ENCODE measurements at places on chromosomes 16 and 17.

- no peak for DNase-seq
These were observed 36.9 kb downstream of the PPL start for GRCh38 chr16:4900036-4900435.

GRCh38 chr16:64445649-64446048 lies 676.2 kb downstream of the CDH11 start:
- no peak for DNase-seq

- no peak for DNase-seq
These were observed 386.5 kb downstream of the CPPED1 start for GRCh38 chr16:12417030-12417814.

- DNase-seq = no peak
These were observed 2.3 kb upstream of the MT2A start for GRCh38 chr16:56606071-56606475.

GRCh38 chr17:77707546-77707945 lies 251.0 kb upstream of the TNRC6C start:
- DNase-seq = no peak

- DNase-seq = peak; percentile 57
These were observed 49.6 kb downstream of the USP22 start for GRCh38 chr17:20992987-20993862.

GRCh38 chr17:77677630-77678029 lies 280.9 kb upstream of the TNRC6C start:
- no peak for DNase-seq

GRCh38 chr17:48503747-48504146 lies 27.1 kb downstream of the HOXB1 start:
- no peak for DNase-seq

GRCh38 chr16:25750488-25751216 lies 58.9 kb downstream of the HS3ST4 start:
- no peak for DNase-seq

- no peak for DNase-seq
These were observed 16.2 kb upstream of the COL1A1 start for GRCh38 chr17:50217591-50217990.

GRCh38 chr17:71760062-71760720 lies 360.6 kb upstream of the SOX9 start:
- DNase-seq = no peak

DNA sequence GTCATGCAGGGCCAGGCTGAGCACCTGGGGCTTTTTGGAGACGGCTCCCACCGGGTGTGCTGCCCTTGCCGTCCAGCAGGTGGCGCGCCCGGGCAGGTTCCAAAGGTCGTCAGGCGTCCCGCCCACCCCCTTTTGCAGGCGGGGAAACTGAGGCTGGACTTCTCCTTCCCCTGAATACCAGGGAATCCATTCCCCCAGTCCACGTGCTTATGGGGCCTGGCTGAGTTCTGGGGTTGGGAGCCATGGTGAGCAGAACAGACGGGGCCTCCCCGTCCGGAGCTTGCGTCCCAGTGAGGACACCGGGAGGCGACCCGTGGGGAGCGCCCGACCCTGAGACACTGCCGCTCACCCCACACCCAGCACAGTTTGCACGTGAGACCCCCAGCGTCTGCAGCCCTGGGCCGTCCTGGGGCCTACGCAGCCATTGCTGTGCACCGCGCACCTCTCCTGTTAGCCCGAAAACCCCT lies 51.8 kb upstream of the JPH3 start:
- no peak for DNase-seq

GRCh38 chr17:57919918-57920317 lies 35.3 kb downstream of the CUEDC1 start:
- no peak for DNase-seq

GRCh38 chr16:89322321-89323119 lies 105.0 kb downstream of the ZNF778 start:
- no peak for DNase-seq

- no peak for DNase-seq
These were observed 304.6 kb downstream of the ABCC12 start for GRCh38 chr16:47851146-47851545.

DNA sequence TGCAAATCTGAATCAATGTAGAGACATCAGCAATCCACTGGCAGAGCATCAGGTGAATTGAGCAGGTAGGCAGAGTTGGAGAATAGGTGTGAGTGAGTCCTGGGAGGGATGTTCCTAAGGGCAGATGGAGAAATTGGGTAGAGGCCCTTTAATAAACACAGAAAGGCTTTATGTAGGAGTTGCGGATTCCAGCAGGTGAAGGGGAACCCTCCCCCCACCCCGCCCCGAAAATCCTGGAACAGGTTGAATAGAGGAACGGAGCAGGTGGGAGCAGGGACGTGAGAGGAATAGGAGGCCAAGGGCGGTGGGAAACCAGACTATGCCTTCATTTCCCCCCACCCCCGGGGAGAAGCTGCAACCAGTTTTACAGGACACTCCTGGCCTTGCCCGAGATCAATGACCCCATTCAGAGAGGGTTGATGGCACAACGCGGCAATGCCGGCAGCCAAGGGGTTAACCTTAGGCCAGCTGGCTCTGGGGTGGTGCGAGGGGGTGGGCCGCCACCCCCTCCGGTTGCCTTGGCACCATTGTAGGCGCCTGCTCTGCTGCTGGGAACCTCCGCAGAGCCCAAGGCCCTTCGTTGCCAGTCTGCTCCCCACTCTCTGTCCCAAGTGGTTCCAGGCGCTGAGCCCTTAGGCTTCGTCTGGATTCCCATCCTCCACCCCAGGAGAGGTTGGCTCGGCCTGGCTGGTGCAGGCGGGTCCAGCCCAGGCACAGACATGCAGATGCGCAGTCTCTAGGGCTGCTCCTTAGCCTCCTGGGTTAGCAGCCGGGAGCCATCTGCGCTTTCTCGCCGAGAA lies 814 bp upstream of the RUNDC3A start:
- DNase-seq = peak; percentile 51

DNA sequence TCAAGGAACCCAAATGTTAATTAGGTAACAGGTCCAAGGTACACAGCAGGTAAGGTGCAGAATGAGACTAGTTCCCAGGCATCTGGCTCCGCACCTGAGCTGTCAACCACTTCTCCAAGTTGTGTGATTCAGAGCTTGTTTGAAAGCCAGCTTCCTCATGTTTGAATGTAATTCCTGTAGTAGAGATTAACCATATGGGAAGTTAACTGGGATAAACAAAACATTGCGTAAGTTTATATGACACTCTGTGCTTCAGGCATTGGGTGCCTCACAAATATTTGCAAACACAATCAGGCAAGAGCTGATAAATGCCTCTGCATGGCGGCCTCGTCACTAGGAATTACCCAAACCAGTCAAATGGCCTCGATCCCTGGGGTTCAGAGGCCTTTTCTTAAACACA lies 27.9 kb upstream of the CPHXL start:
- no peak for DNase-seq

DNA sequence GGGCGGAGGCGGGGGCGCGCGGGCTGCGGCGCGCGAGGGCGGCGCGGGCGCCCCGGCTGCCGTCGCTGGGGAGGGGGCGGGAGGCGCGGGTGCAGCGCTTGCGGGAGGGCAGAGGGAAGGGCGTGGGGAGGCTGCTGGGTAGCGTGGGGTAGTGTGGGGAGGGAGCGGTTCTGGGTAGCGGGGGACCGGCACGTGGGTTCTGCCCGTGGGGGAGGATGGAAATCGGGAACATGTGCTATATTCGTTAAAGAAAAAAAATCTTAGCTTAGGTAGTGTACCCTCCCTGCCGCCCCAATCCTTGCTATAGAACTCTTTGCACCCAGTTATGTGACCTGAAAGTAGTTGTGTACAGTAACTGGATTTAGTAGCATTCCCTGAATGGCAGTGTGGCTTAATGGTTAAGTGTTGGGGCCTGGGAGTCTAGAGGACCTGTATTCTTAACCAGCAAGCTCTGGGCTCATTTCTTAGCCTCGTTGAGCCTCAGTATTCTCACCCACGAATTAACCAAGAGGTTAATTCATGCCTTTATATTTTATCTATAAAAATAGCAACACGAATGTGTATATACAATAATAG lies 646 bp downstream of the RABEP1 start:
- DNase-seq = no peak

DNA sequence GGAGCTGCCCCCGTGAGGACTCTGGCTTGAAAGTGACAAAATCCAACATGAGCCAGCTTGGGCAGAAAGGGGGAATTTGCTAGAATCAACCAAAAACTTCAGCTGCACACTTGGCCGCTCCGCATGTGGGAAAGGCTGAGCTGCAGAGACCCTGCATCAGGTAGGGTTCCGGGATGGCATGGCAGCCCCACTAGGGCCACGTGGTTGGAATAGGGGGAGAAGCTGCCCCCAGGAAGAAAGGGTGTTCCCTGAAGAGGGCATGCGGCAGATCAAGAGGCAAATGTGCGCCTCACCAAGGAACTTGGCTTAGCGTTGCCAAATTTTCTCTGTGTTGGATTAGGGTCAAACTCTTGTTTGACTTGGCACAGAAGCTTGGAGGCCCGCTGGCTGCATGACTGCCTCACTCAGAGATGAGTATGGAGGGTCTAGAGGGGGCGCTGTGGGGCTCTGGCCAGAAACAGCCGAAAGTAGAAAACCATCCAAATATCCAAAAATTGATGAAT lies 29.2 kb upstream of the WFIKKN2 start:
- DNase-seq = no peak

GRCh38 chr17:51707216-51707615 lies 446.9 kb downstream of the UTP18 start:
- no peak for DNase-seq

GRCh38 chr16:520847-521246 lies 6.7 kb upstream of the CAPN15 start:
- no peak for DNase-seq

- no peak for DNase-seq
These were observed 201.7 kb upstream of the NLRP1 start for GRCh38 chr17:5785867-5786509.

DNA sequence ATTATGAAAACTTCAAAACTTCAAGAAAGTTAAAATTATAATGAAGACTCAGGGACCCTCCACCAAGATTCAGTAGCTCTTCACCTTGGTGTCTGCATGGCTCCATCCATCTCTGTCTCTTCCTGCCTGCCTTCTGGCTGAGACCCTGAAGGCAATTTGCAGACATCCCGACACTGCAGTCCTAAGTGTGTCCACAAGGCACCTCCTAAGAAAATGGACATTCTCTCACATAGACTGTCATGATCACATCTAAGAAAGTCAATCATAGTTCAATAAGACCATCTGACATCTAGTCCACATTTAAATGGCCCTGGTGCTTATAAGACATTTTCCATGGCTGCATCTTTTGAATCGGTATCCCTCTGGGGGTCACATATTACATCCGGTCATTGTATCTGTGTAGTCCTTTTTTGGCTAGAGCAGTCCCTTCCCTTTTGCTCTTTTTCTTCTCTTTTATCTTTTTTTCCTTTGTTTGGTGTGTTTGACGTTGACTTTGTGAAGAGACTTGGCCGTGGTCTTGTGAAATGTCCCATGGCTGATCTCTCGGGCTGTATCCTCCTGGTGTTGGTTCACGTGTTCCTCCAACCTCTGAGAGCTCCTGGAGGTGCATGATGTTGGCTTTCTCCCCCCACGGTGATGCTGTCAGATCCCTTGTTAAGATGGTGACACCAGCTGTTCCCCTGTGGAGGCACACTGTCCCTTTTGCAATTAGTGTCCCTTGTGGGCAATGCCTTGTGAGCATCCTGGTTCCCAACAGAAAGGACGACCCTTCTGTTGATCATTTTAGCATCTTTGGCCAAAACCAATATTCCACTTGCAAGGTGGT lies 5.0 kb upstream of the TNFRSF13B start:
- no peak for DNase-seq

- DNase-seq = no peak
These were observed 924 bp downstream of the SMARCD2 start for GRCh38 chr17:63841350-63842172.

- no peak for DNase-seq
These were observed 515 bp downstream of the GFAP start for GRCh38 chr17:44914698-44915271.

DNA sequence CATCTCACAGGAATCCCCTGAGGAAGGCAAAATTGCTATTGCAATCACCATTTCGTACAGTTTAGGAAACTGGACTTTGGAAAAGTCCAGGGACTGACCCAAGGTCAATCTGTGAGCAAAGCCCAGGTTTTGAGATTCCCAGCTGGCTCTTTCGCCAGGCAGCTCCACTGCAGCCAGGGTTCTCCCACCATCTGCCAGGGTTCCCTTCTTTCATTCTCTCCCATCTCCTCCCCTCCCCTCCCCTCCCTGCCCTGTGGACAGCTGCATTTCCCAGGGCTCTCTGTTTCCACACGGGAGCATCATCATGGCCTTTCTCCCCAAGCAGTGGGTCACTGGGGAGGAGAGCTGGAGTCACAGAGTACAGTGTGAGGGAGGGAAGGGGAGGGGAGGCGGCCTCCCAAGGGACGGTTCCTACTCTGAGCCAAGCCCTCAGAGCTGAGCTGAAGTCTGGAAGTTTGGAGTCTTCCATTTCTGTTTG lies 11.9 kb upstream of the GSDMA start:
- DNase-seq = no peak

- DNase-seq = no peak
These were observed 787 bp upstream of the CCL3L1 start for GRCh38 chr17:36197387-36197703.

GRCh38 chr17:36529121-36529520 lies 5.5 kb downstream of the MYO19 start:
- DNase-seq = no peak

DNA sequence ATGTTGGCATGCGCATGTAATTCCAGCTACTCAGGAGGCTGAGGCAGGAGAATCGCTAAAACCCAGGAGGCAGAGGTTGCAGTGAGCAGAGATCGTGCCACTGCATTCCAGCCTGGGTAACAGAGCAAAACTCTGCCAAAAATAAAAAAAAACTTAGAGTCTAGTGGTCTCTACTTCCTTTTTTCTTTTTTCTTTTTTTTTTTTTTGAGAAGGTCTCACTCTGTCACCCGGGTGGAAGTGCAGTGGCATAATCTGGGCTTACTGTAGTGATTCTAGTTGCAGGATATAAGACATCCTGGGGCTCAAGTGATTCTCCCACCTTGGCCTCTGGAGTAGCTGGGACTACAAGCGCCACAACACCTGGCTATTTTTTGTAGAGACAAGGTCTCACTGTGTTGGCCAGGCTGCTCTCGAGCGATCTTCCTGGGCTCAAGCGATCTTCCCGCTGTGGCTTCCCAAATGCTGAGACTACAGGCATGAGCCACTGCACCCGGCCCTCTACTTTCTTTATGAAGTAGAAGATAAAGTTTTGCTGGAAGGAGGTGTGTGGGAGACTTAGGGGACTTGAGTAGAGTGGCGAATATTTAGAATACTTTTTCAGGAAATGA lies 47.9 kb upstream of the TAOK1 start:
- DNase-seq = no peak

DNA sequence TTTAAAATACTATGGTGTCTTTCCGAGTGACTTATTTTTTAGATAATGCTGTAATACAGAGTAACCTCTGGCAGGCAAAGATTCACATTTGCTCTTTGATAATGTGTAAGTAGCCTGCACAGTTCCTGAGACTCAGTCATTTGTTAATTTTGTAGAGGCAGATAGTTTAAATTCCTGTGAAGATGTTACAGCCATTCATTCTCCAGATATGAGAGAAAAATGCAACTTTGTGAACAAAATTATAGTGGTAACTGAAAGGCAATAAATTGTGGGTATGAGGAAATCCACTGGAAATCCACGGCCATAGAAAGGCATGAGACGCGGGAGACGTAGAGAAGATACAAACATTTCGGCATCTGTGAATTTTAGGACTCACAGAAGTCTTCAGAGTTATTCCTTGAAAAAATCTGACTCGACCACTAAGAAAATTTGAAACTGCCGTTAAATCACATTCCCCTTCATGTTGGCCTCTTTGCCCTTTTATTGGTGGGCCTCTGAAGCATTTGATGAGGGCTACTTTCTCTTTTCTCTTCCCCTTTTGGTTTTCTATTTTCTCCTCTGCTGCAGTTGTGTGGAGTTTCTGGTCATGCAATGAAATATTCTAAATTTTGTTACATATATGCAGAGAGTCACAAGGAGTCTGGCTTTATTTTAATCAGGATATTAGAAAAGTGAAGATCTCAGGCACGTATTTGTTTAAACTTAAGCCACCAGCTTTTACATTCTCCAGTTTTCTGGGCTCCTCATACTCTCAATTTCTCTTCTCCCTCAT lies 18.8 kb downstream of the HS3ST3A1 start:
- no peak for DNase-seq
